NCI-H2081 treated with DMSO at 0.1 percent for 48 hours (cell line): ENCODE measurements at places on chromosomes 6 and 20.

DNA sequence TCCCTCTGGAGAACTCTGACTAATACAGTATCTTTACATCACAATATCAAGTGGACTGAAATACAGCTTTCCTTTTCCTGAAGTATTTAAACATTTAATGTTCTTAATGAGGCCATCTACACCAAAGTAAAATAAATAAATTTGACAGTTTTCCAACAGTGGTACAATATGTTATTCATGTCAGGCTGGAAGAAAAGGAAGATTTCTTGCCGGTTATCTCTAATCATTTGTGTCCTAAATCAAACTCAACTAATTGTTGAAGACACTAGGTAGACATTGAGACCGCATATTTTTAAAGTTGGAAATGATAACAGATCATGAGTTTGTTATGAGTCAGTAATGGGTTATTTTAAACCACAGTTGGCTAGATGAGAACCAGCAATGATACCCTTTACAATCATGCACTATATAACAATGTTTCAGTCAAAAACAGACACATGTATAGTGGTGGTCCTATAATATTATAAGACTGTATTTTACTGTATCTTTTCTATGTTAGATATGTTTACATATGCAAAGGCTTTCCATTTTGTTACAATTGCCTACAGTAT lies 241.6 kb downstream of the LMBRD1 start:
- no peak for DNase-seq

DNA sequence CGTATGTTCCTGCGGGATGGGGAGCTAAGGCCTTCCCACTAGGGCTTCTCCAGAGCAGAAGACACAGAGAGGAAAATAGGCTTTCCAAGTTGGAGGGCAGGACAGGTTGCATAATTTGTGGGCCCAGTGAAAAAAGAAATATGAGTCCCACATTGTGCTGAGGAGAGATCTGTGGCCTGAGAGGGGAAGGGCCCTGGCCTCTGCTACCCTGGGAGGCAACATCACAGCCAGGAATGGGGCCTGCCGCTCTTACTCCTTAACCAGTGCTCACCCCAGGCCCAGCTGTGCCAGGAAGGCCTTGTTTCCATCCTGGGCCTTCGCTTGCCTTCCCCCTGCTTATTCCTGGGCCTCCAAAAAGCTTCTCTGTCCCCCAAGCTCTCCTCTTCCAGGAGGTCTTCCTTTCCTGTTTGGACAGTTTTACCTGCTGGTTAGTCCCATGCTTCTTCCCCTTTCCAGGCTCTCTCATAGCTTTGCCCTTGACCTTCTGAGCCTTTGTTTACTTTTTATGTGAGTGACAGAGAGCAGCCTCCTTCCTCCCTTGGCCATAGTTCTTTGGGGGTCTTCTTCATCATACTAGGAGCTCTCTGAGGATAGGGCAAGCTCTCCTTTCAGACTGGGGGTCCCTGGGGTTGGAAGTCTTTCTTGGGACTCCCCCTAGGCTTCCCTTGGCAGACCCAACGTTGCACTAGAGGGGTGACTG lies 26.2 kb upstream of the VEGFA start:
- no peak for DNase-seq

- no peak for DNase-seq
These were observed 40.2 kb downstream of the SASH1 start for GRCh38 chr6:148382861-148383260.

DNA sequence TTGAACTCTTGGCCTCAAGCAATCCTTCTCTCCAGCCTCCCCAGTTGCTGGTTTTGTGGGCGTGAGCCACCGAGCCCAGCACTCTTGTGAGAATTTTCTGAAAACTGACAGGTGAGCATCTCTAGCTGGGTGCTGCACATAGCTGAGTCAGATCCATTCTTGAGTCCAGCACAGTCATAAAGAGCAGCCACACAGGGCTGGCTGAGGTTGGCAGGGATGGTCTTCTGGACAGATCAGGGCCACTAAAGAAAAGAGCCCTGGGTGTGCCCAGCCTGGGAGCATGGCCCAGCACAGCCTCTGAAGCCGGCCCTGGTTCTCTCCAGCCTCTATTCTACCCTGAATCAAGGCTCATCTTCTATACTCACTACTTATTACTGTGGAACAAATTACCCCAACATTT lies 11.5 kb downstream of the DLGAP4 start:
- DNase-seq: no peak

DNA sequence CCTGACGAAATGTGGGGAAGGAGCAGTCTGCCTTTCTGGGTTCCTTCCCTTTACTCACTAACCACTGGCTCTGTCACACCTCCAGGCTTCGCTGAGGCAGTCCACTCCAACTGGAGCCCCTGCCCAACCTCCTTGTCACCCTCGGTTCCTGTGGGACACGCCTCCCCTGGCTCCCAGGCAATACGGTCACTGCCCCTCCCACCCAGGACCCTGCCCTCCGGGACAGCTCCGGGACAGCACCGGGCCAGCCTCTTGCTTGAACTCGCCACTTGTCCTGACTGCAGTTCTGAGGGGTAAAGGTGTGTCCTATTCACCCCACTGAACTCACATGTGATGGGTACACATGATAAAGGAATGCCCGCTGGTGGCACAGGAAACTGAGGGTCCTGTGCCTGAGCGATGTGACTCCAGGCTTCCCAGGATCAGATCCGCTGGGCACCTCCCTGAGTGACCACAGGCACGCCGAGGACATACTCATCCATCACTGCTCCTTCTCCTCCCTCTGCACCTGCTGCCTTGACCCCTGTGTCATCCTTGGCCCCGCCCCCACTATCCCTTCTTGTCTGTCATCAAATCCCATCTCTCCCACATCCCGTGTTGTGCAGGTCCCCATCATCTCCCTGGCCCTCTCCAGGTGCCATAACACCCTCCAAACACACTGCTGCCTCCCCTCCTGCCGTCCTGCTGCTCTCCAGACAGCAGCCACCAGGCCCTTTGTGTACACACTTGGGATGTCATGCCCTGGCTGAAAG lies 7.9 kb downstream of the SDCBP2 start:
- no peak for DNase-seq

GRCh38 chr20:41505184-41505583 lies 113.0 kb downstream of the CHD6 start:
- no peak for DNase-seq

- no peak for DNase-seq
These were observed 34.0 kb upstream of the YWHAB start for GRCh38 chr20:44851545-44851944.

DNA sequence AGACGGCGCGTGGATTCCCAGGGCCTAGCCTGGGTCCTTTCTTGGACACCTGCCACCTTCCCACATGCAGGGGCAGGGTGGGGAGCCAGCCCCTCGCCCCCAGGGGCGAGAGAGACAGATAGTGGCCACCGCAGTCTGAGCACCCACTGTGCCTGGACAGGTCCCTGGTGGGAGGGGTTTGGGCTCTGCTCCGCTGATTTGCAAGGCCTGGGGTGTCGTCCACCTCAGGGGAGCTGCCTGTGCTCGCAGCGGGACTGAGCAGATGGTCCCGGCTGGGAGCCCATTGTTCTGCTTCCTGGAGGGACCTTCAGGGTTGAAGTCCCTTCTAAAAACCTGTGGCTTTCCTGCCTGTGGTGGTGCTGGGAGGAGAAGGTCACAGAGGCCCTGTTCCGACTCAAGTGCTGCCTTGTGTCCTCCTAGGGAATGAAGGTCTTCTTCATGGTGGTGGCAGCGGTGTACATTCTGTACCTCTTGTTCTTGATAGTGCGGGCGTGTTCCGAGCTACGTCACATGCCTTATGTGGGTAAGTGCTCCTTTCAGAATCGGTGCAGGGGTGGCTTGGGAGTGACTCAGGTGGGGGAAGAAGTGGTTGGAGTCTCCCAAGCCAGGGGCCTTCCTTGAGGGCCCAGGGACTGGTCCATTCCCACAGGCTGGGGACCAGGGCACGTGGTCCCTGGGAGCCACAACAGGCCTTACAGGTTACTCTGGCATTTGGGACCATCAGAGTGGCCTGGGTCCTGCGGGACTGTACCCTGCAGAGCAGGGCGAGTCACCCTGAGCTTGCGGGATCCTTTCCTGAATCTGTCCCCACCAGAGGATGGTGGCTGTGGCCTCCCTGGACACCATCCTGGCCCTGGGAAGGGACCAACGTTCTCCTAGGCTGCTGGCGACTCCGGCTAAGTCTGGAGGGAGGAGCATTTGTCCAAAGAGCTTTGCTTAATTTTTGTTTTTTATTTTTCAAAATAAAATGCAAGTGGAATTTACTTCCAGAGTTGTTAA lies 19.6 kb downstream of the DYNLT1 start:
- no peak for DNase-seq

- no peak for DNase-seq
These were observed 341.6 kb downstream of the NRN1 start for GRCh38 chr6:5665173-5665572.

- DNase-seq: no peak
These were observed 21.7 kb downstream of the HECA start for GRCh38 chr6:139156551-139156950.

DNA sequence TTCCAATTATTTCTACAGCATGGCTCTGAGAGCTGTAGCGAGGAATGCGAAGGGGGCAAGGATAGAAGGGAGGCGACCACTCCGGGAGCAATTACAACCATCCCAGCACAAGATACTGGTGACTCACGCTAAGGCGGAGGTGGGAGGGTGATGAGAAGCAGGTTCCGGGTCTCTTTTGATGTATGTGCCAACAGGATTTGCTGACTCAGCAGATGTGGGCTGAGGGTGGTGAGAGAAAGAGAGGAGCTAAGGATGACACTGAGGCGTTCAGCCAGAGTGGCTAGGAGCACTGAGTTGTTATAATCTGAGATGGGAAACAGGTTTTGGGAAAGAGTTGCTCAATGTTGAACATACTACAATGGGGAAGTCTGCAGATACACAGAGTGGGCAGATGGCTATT lies 9.3 kb upstream of the TXNDC5 start:
- no peak for DNase-seq

GRCh38 chr20:4490606-4491280 lies 231.0 kb upstream of the PRND start:
- DNase-seq: no peak

- DNase-seq: no peak
These were observed 5.9 kb downstream of the ZNF292 start for GRCh38 chr6:87161299-87161698.

GRCh38 chr6:113111550-113111949 lies 745.6 kb upstream of the MARCKS start:
- no peak for DNase-seq

- no peak for DNase-seq
These were observed 34.5 kb upstream of the NEDD9 start for GRCh38 chr6:11266926-11267325.

DNA sequence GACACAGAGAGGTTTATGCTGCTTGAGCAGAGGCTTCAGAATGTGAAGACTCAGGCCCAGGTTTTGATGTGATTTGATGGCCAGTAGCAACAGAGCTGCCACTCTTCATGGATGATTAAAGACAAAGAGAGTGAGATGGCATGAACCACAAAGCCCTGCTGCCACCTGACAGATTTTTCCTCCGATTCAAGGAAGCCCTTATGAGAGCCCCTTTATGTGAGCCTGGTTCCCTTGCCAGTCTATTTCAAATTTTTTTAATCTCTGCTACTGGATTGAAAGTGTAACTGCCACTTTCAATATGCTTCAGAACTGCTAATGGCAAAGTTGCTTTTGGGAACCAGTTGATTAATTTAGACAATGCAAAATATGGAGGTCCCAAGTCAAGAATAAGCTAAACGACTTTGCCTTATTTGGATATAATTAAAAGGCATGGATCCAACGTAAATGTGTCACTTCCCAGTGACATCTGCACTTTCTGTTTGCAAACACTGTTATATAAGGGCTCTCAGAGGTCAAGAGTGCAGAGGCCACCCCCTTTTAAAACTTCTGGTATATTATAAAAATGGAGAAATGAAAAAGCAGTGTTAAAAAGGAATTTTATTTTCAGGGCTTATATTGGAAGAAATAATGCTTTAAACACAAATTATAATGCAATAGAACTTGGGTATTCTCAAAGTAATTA lies 238.9 kb upstream of the FLRT3 start:
- DNase-seq: no peak

DNA sequence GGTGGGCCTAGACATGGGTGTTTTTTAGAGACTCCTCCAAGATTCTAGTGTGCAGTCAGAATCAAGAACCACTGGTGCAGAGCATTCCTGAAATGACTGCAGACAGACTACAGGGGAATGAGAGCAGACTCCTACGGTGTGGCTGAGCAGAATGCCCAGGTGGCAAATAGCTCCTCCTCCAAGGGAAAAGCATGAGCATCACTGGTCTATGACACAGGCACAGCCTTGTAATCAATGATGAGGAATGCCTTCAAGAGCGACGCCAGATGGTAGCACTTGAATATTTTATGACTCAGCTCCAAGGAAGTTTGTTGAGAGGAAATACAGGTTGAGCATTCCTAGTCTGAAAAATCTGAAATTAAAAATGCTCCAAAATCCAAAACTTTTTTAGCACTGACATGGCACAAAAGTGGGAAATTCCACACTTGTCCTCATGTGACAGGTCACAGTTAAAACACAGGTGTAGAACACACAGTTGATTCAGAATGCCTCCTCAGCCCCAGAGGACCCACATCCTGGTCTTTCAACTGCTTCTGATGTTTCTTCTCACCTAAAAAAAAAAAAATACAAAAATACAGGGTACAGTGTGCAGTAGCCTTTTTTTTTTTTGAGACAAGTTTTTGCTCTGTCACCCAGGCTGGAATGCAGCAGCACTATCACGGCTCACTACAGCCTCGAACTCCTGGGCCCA lies 10.6 kb upstream of the FAM8A1 start:
- DNase-seq: no peak

- no peak for DNase-seq
These were observed 53.0 kb downstream of the SNAP25 start for GRCh38 chr20:10271494-10272219.

DNA sequence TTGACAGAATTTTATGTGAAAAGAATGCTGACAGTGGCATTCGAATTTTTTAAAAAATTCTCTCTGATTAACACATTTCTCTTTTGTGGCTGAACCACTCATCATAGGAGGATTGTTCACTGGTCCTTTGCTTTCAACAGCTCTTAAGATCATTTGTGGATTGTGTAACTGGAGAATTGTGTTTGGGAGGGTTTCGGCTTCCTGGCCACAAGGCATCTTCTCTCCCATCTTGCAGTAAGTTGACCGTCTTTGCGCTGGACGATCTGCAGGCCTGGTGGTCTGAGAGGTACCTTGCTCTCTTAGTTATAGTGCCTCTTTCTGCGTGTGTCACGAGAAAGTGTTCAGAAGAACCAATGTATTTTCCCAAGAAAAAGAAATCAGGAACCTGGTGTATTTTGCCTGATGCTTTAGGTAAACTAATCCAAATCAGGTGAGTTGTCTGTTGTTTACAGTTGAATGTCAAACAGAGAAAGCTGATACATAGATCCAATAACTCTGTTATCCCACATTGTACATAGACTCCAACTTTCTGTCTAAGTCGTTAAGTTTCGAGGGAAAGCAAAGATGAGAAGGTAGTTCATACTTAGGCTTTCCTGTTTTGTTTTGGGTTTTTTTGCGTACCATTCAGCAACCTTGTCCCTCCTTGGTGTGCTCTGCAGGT lies 14.8 kb upstream of the EXOC2 start:
- DNase-seq: no peak

DNA sequence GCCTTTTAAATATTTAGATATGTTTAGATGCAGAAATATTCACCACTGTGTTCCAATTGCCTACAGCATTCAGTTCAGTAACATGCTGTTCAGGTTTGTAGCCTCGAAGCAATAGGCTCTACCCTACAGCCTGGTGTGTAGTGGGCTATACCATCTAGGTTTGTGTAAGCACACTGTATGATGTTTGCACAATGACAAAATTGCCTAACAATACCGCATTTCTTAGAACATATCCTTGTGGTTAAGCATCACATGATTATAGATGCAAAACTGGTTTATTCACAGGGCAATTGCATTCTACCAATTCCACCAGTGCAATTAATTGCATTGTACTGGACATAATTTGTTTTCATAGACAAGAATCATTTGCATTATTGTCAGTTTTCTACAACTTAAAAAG lies 7.9 kb upstream of the SLC22A16 start:
- no peak for DNase-seq
